HCT116 (cell line): ENCODE measurements at places on chromosomes 4 and X.

- no peak for DNase-seq
- H3K27me3 ChIP-seq, result no peaks in the 10 kb centered on the region
- H3K4me1 ChIP-seq, result no peaks in the 10 kb centered on the region
- no peaks in the 10 kb centered on the region for H3K36me3 ChIP-seq
- H3K27ac ChIP-seq, result no peak overlapping the region
Observed at GRCh38 chr4:48462363-48462762, 20.8 kb upstream of the SLC10A4 start.

DNA sequence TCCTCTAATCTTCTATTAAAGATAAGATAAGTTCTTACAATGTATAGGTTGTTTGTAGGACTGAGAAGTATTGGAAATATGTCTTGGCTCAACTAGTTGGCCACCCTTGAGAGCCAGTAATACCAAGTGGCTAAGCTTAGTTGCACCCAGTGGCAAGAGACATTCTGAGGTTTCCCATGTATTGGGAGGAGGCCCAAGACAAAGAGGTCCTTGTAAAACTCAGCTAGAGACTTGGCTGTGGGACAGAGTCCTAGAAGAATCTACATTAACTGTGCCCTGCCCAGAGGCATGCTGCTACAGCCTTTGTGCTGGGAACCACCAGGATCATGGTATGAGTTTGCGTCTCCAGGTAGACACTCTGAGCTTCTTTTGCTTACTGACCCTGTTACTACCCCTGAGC, 41.9 kb upstream of the SLC4A4 start:
- H3K27ac ChIP-seq, result no peak overlapping the region
- H3K36me3 ChIP-seq, result no peaks in the 10 kb centered on the region
- no peaks in the 10 kb centered on the region for H3K4me1 ChIP-seq
- H3K4me3 ChIP-seq, result no peak overlapping the region

GRCh38 chr4:177964061-177964460, 521.8 kb upstream of the AGA start:
- H3K27me3 ChIP-seq, result no peaks in the 10 kb centered on the region
- no peak overlapping the region for H3K27ac ChIP-seq
- no peak for DNase-seq
- no peak overlapping the region for H3K4me3 ChIP-seq

DNA sequence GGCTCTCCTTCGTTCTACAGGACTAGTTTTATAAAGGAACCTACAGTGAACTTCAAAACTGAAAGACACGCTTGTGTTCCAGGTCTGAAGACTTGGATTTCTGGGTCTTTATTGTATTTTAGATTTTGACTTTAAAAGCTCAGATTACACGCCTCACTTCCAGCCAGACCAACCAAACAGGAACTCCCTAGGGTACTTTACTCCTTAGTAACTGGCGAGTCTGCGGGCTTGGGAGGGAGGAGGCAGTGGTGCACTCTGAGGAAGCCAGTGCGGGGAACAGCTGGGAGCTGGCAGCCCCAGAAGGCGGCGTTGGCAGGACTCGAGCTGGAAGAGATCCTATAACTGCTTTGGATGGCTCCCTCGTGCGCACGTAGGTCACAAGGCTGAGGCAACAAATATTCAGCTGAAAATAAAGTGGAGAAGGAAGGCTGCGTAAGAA, 391 bp upstream of the PHKA1 start:
- H3K36me3 ChIP-seq, result no peaks in the 10 kb centered on the region
- H3K27ac ChIP-seq, result peak overlapping the region; percentile 72
- no peaks in the 10 kb centered on the region for H3K27me3 ChIP-seq
- H3K4me3 ChIP-seq, result peak overlapping the region; percentile 51
